ENCODE measurements at places on chromosomes 3 and 15. TPM values are rescaled to one million over a fixed set of nuclear protein-coding genes. Genes with fewer than 3 reads are reported as not detected.

GRCh38 chr3:23856286-23856685, 50.5 kb downstream of the UBE2E1 start:
- DNase-seq: no peak

GRCh38 chr3:128009952-128010846, 42.0 kb upstream of the SEC61A1 start:
- no peak for DNase-seq

DNA sequence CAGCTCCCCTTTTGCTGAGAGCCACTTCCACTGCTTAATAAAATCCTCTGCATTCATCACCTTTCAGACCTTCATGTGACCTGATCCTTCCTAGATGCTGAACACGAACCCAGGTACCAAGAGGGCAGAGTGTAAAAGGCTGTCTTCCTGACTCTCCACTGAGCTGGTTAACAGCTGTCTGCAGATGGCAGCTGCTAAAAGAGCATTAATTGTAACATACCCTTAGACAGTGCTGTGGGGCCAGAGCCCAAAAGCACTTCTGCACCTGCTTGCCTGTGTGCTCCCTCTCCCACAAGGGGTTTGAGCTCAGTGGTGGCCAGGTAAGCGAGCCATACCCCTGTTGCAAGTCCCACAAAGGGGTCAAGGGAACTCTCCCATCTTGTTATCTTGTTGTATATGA, 187.3 kb downstream of the UBE2E2 start:
- no peak for DNase-seq

DNA sequence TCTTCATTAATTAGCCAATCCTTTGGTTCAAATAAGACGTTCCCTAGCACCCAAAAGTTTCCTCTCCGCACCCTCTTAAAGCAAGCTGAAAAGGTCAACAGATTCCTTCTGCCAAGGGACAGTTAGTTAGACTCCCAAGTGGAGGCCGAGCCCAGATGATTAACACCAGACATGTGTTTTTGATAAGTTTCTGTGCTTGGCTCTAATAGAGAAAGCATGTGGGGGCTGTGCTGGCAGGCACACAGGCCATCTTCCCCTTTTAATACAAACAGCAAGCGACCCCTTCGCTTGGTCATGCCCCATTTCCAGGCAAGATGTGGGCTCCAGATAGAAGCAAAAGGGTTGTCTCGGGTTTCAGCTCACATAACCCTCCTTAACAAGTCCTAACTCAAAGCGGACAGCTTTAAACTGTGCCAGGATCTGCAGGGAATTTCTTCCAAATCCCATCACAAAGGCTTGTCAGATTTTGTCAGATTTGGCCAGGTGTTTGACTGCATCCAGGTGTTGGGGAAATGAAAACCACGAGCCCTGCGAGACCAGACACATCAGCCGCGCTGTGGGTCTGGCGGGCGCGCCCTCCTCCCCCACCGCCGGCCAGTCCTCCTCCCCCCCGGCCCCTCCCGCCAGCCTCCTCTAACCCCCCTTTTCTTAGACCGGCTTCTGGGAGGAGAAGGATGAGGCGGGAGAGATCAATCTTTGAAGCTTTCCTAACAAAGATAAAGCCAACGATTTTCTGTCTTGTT, 3.3 kb downstream of the HES1 start:
- no peak for DNase-seq

DNA sequence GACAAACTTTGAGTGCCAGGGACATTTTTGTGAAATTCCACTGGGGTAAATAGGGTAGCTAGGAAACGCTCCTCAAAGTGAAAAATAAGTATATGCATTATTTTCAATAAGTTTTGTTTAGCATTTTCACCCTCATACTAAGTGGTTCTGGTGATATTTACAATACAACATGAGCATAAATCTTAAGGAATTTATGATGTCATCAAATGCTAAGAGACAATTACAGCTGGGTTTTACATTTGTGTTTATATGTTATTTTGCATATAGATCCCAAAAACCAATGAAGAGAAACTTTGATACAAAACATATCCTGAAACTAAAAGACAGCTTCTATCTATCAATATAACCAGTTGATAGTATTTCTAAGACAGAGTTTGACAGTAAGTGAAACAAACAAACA, 323.1 kb downstream of the ZBTB20 start:
- no peak for DNase-seq

DNA sequence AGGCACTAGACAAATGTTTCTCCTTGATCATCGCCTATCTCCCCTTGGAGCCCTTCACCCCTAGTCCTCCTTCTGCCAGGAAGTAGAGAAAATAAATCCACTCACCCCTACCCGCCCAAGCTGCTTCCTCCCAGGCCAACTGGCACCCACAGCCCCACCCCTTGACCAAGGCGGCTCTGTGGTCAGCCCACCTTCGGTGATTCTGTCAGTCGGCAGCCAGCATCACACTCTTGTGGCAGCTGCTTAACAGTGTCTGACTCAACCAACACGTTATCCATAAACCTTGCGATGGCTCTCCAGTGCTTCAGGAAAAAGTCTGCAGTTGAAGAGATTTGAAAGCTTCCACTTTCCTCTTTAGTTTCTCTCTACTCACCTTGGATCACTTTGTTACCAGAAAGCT, 7.6 kb downstream of the SHF start:
- DNase-seq: no peak

- DNase-seq: no peak
Measured at GRCh38 chr3:54663501-54664011, 264.3 kb downstream of the LRTM1 start.

DNA sequence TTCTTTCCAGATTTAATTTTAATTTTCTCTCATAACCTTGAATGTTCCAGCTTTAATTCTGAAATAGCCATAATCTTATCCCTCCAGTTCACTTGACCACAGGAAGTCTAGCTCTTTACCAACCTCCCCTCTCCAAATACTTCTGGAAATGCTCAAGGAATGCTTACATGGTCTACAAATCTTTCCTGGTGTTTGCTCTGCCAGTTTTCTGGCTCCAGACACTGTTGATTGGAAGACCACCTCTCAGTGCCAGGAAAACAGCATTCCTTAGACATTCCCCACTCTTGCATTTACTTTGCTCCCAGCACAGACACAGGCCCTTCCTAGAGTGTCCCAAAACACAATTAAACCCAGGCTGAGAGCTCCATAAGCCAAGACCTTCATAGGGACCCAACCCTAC, 98.6 kb downstream of the MESD start:
- DNase-seq: no peak

GRCh38 chr15:65805019-65805745, 13.1 kb upstream of the DENND4A start:
- DNase-seq: no peak

DNA sequence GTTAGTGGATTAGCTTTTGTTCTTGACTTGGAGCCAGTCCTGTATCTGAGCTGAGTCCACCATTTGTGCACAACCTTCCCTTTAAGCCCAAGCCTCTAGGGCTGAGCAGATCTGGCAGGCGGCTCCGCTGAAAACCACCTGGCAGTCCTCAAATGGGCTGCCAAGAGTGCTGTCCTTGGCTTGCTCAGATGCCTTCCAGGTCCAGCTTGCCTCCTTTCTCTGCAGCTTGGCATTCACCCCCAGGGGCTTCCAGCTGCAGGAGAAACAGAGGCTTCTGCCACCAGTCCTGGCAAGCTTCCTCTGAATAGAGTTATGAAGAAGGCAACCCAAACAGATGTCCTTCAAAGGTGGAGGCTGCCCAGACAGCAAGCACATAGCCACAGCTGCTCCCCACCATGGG, 96.7 kb downstream of the LRTM1 start:
- DNase-seq: no peak

DNA sequence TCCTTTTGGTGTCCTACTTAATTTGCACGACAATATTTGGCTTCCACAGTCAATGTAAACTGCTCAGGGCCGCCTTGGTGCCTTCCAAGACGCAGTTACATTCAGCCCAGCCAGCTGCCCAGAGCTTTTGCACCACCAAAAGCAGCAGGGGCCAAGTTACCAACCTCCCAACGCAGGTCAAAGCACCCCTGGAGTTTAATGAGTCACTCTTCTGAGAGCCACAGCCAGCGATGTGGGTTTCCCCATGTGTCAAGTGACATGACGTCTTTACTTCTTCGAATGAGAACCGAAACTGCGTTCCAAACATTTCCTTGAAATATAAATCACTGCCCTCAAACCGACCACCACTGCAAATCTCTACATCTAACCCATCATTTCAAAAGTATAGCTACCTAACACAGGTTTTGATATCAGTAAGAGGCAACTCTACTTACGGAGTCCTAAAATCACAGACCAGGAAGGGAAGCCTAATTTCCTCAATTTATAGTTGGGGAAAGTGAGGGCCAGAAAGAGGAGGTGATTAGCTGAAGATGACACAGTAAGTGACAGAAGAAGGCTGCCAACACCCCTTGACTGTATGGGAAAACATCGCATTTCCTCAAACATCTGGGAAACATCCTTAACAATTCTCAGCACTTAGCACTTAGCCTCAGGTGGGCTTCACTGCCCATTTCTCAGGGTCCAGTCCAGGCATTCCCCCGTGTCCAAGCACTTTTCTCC, 24.5 kb downstream of the MB21D2 start:
- DNase-seq: no peak

GRCh38 chr3:88640581-88640980, 466.8 kb upstream of the EPHA3 start:
- DNase-seq: no peak

DNA sequence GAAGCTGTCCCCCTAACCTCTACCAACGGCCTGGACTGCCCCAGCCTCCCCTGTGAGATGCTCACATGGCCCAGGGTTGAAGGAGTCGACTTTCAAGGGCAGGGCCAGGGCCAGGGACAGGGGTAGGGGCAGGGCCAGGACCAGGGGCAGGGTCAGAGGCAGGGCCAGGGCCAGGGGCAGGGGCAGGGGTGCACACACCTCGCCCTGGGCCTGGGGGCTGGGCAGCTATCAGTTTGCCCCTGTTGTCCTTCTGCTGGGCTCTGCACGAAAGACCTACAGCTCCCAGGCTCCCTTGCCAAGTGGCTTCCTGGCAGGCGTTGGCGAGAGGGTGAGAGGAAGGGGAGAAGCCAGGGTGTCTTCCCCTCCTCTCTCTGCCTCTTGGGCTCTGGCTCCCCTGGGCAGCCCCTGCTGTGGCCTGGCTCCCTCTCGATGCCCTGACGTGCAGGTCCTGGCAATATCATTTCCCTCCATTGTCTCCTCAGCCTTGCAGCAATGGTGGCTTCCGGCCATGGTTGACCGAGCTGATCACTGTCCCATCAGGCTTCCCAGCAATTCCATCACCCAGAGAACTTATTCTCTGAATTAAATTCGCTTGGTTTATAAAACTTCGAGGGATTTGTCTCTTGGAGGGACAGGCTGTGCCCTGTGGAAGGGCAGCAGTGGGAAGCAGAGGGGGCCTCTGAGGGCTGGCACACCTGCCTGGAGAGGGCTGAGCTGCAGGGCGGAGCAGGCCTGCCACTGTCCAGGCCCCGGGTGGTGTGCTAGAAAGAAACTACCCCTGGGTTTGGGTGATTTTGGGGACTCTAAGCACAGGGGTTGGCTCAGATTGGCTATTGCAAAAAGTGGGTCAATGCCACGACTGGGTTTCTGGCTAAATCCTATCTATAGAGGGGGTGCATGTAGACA, 13.9 kb downstream of the PRR23E start:
- no peak for DNase-seq

- no peak for DNase-seq
Measured at GRCh38 chr3:15602146-15602536, 596 bp downstream of the BTD start.

DNA sequence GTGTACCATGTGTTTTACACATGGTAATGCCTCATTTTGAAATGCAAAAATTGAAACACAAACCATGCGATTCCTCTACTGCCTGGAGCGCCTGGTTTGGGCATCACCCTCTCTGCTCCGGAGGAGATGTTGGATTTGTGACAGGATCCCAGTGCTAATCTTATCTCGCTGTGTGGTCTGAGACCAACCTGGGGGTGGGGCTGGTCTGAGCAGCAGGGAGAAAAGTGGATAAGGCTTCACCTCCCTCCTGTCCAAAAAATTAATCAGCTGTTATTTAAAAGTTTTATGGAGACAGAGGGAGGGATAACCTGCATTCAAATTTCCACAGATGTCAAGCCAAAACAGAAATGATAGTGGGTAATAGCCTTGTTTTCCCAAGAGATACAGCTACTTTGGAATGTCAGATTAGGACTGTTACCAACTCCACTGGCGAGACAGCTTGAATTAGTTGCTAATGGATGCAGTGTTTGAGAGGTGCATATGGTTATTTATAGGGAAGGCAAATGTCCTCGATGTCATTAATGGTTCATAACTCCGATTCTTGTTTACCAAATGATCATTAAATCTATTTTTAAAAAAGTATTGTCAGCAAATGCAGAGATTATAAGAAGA, 54.0 kb upstream of the SKOR1 start:
- no peak for DNase-seq

- DNase-seq: no peak
Measured at GRCh38 chr3:184110316-184110725, 13.5 kb downstream of the HTR3E start.

DNA sequence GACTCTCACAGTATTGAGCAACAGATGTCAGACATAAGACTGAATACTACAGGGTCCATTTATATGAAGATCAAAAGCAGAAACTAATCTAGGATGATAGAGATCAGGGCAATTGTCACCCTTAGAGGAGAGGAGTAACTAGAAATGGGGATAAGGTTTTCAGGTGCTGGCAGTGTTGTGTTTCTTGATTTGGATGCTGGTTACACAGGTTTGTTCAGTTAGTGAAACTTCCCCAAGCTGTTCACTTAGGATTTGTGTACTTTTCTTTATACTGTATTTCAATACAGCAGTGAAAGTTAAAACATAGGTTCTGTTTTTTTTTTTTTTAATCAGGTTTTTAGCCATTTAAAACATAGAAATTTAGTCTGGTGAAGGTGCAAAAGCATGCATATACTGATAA, 39.1 kb upstream of the CMTM7 start:
- DNase-seq: no peak

GRCh38 chr3:41267975-41268640, 68.8 kb downstream of the CTNNB1 start:
- DNase-seq: no peak

DNA sequence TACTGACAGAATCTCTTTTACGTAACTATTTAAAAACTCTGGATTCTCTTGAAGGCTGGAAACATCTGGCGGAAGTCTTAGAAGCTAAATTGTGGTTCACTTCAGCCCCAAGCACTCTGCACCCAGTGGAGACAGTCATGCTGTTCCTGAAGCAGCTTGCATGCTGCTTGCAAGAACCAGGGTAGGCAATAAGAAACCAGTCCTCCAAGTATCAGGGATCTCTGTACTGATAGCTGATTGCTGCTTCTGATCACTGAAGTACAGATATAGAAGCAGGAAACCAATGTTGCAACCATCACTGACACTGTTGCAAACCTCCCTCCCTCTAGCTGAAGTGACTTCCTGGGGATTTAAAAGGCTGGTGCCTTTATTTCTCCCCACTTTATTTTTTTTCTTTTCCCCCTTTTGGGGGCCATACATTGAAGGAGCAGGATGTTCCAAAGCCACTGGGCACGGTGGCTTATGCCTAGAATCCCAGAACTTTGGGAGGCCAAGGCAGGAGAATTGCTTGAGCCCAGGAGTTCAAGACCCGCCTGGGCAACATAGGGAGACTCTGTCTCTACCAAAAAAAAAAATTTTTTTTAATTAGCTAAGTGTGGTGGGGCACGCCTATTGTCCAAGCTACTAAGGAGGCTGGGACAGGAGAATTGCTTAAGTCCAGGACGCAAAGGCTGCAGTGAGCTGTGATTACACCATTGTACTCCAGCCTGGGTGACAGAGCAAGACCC, 15.3 kb downstream of the SPCS1 start:
- DNase-seq: no peak

The SLC28A1 gene
- polyA plus RNA-seq: 6.3 TPM

The IDH3A gene
- polyA plus RNA-seq: 59.3 TPM

The TMEM212 gene
- 0.35 TPM for polyA plus RNA-seq

The SLC28A2 gene
- polyA plus RNA-seq: 0.31 TPM

The ZNF660 gene
- 8.3 TPM for polyA plus RNA-seq

The SMAD6 gene
- polyA plus RNA-seq: 27.4 TPM

The SCAANT1 gene
- 1.8 TPM for polyA plus RNA-seq

The GPR171 gene
- polyA plus RNA-seq: 0.40 TPM

All from left renal cortex interstitium (tissue), 4 donors.